Hematopoietic multipotent progenitor cell (in vitro differentiated cells): ENCODE measurements at places on chromosomes 2 and 18.

GRCh38 chr2:156333951-156334495 is 1.5 kb upstream of the NR4A2 start:
- DNase-seq, result no peak

- DNase-seq, result no peak
Observed at GRCh38 chr2:48886919-48887318, 131.4 kb upstream of the LHCGR start.

GRCh38 chr2:43001055-43001378 is 208.6 kb upstream of the HAAO start:
- DNase-seq, result no peak

GRCh38 chr2:226849349-226849748 is 13.5 kb downstream of the RHBDD1 start:
- no peak for DNase-seq

DNA sequence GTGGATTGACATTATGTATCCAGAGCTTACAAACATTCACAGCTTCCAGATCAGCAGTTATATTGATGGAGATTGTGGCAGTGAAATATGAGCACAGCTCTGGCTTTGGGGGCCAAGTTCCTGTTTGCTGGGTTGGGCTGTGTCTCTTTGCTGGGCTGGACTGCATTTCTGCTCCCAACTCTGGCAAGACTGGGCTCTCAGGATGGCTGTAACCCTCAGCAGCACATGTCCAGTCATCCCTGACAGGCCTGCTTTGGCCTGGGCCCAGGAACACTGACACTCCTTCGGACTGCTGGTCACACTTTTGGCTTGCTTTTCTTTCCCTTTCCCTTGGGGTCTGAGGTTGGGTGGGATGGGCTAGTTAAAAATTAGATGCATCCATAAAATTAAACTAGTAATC is 17.9 kb upstream of the VPS4B start:
- DNase-seq, result no peak
